ENCODE measurements at places on chromosomes 1 and 21.
A peak's percentile ranks its signal among the peaks of the same experiment; 100 is the strongest.

- no peak for DNase-seq
Measured at GRCh38 chr1:170520601-170521000, 11.4 kb upstream of the GORAB start.

- DNase-seq = no peak
Measured at GRCh38 chr1:236020359-236021219, 44.3 kb downstream of the NID1 start.

DNA sequence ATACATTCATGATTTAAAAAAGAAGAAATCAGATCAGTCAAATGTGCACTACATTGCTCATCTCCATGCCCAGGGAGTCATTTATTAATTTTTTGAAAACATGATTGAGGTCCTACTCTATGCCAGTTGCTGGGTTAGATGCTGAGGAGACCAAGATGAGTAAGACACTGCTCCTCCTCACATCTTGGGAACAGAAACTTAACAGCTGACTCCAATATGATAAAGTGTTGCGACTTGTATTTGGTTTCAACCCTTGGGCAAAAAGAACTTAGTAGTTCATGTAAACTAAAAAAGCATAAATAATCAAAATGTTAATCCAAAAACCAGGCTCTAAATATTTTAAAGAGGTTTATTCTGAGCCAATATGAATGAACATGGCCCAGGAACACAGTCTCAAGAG, 56.9 kb downstream of the OPTC start:
- no peak for DNase-seq

DNA sequence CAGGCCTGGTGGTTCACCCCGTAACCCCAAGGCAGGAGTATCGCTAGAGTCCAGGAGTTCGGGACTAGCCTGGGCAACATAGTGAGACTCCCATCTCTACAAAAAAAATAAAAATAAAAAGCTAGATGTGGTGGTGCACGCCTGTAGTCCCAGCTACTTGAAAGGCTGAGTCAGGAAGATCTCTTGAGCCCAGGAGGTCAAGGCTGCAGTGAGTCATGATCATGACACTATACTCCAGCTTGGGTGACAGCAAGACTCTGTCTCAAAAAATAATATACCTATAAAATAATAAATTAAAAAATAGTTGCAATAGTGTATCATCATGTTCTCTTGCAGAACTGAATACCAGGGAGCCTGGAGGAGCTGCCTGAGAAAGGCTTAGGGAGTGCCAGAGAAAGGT, 19.9 kb upstream of the TMEM39B start:
- DNase-seq = no peak

DNA sequence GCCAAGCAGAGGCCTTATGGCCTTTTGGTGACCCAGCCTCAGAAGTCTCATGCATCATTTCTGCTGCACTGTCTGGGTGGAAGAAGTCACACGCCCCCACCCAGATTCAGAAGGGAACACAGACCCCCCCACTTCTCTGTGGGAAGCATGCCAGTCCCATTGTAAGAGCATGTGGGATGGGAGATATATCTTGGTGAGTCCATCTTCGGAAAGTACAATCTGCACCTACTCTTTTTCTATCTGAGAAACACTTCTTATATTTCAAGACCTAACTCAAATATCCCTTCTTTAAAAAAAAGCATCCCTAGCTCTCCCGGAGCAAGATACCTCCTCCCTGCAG, 159.6 kb upstream of the FGGY start:
- no peak for DNase-seq

- peak; percentile 47 for DNase-seq
Measured at GRCh38 chr1:237851210-237851845, 39.4 kb downstream of the ZP4 start.

DNA sequence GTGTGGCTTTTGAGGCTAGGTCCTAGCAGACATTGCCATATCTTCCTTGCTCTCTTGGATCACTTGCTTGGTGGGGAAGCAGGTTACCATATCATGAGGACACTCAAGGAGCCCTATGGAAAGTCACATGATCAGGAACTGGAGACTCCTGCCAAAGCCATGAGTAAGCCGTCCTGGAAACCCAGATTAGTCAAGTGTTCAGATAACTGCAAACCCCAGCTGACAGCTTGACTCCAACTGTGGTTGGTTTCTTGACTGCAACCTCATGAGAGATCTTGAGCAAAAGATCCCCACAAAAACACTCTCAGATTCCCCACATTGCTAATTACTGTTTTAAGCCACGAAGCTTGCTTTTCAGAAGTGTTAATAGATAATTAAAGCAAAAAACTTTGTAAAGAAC, 58.6 kb downstream of the CACNA1E start:
- no peak for DNase-seq

GRCh38 chr21:34537838-34538237, 25.8 kb upstream of the KCNE1 start:
- no peak for DNase-seq

- peak; percentile 14 for DNase-seq
Measured at GRCh38 chr1:38923607-38924006, 18.0 kb downstream of the RHBDL2 start.

DNA sequence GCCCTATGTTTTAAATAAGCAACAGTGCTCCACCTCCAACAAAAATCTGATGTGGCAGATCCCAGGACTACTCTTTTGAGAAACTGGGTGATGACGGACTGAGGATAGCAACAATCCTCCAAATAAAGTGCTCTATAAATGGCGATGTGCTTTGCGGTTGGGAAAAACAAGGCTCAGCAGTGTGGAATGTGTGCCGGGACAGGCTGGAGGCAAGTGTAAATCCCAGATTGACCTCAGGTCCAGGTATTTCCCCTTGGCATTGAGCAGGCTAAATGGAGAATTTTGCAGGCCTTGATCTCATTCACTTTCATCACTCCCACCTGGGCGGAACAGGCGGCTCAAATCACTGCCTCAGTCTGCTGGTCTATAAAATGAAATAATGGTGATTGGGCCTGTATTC, 35.1 kb downstream of the LRRC42 start:
- no peak for DNase-seq

DNA sequence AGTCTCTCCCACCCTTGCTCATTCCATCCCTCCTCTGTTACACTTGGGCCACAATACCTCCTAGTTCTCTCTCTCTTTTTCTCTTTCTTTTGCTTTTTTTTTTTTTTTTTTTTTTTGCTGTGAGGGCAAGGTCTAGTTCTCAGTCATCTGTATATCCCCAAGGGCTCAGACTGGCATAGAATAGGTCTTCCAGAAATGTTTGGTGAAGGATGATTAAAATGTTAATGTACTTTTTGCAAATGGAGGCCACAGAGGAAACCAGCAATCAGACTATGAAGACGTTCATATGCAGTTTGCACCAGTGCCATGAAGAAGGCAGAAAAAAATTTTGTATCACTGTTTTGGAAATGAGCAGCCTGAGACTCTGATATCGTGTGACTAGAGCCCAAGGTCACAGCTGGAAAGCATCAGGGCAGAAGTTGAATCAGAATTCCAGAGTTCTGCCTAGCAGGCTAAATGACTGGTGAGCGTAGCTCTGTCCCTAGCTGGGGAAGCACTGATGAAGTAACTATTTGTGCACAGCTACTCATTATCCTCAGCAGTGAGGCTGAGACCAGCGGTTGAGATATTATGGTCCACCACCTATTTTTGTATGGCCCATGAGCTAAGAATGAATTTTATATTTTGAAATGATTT, 186.5 kb downstream of the TGFBR3 start:
- no peak for DNase-seq

DNA sequence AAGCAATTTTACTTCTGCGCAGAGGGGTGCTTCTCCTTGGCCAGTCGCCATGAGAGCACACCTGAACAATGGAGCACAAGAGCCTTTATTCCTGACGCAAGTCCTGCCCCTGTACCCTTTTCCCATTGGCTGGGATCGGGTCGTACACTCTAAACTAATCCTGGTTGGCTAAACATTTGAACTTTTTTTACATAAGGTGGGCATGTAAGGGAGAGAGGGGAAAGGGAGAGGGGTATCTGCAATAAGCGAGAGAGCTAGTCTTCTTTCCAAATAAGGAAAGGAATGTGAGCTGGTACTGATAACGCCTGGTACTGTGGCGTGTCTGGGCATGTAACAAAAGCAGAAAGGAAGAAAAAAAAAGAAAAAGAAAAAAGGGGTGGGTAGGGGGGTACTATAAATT, 21.8 kb downstream of the MFSD2A start:
- no peak for DNase-seq

GRCh38 chr1:202113690-202114300, 8.9 kb upstream of the GPR37L1 start:
- DNase-seq = no peak

DNA sequence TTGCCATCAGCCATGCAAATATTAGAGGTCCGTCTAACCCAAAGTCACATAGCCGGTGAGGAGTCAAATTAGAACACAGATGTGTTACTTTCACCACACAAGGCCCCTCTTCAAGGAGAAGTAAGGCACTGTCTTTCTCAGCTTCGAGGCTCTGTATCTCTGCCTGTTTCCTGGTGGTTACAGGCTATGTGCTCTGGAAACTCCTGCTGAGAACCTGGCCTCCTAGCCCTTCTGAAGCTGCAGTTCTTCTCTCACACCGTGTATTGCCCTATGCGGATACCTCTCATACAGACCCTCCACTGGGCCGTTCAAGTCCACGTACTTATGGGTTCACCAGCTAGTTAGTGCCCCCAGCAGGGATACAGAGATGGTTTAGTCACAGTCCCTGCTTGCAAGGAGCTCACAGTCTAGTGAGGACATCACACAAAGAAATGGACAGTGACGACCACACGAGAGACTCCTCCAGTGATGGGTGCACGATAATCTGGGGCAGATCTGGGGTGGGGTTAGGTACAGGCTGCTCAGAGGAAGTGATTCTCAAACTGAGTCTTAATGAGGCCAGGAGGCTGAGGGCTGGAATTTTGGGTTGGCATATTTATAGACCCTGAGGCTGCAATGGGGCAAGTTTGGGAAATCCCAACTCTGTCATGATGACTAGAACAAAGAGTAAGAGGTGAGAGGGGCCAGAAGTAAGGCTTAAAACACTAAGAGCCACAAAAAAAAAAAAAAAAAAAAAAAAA, 22.8 kb upstream of the ELOA start:
- peak; percentile 45 for DNase-seq

GRCh38 chr1:208393826-208394225, 149.6 kb upstream of the PLXNA2 start:
- no peak for DNase-seq

DNA sequence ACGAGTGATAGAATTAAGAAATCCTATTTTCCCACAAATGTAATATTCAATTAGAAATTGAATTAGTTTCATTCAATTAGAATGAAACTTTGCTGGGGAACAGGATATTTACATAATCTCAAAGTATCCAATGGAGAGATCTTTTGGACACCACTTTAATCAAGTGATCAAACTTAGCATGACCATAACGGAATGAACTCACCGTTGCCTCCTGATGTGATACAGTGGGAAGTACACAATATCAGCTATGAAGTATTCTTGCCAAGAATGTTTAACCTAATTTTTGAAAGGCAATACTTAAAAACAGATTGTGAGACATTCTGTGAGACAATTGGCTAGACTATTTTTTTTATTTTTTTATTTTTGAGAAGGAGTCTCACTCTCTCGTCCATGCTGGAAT, 16.6 kb downstream of the CDKN2C start:
- DNase-seq = no peak

GRCh38 chr1:32791881-32792280, 25.3 kb downstream of the YARS1 start:
- DNase-seq = no peak

GRCh38 chr1:247324204-247324787, 7.4 kb downstream of the ZNF496 start:
- no peak for DNase-seq

DNA sequence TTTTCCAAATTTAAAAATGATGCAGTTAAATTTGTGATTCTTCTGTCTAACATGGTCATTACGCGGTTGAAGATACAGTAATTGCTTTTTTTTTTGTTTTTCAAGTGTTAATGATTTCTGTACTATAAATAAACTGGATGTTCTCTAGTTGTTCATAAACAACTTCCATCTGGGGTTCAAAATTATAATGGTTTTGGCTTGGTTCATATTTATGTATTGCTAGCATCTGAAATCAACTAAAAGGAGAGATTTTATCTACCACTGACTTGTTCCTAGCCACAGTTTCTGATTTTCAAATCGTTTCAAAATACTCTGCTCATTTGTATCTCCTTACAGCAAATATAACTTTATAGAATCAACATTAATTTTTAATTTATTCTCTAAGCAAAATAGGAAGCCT, 35.2 kb upstream of the PLPPR4 start:
- DNase-seq = no peak

GRCh38 chr1:178490967-178491366, 5.8 kb downstream of the CLEC20A start:
- DNase-seq = no peak

DNA sequence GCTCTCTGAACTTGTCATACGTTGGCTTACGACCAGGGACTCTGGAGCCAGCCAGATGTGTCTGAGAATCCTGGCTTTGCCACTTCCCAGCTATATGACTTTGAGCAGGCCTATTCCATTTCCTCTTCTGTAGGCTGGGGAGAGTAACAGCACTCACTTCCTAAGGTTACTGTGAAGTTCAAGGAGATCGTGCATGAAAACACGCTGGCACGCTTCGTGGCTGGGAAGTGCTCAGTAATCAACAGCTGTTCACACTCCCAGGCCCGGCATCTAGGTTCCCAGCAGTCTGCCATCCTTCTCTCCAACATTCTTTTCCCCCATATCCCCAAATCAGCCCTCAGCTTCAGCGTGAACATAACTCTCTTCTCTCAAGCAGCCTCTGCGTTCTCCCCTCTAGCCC, 2.0 kb downstream of the ASCL5 start:
- DNase-seq = no peak

- DNase-seq = no peak
Measured at GRCh38 chr1:207691841-207692240, 46.9 kb downstream of the CR1L start.

- DNase-seq = peak; percentile 19
Measured at GRCh38 chr1:172002725-172003345, 161.5 kb downstream of the DNM3 start.

DNA sequence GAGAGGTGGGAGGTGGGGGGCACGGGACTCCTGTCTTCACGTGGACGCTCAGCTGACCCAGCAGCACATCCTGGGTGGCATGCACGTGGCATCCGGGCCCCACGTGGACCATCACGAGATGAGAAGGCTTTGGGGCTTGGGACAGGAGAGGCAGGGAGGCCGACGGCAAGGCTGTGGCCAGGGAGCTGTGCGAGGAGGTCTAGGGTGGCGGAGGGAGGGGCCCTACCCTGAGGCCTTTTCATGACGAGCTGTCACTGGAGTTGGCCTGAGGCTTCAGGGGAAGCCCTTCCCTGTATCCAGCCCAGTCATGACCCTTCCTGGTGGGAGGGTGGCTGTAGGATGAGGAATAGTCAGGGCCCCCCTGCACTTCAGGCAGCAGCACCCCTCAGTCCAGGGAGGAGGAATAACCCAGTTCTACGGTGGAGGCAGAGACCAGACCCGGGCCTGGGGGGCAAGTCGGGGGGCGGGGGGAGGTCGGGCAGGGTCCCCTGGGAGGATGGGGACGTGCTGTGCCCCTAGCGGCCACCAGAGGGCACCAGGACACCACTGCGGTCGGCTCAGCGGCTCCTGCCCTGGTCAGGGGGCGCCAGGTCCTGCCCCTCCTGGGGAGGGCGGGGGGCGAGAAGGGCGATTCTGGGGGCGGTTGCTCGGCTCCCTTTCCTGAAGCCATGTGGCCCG, 2.0 kb upstream of the PERM1 start:
- peak; percentile 69 for DNase-seq

All from stimulated activated CD4-positive, alpha-beta T cell treated with anti-CD3 and anti-CD28 coated beads, Interleukin-15, amount 100 ng/mL, for 24 hours (primary cell).